Fibroblast of lung (primary cell): ENCODE measurements at places on chromosomes 7 and 10. TPM values are rescaled to one million over a fixed set of nuclear protein-coding genes. Genes with fewer than 3 reads are reported as not detected.
A peak's percentile ranks its signal among the peaks of the same experiment; 100 is the strongest.

The BHLHA15 gene
- 0.33 and 0.51 TPM in 2 replicates for total RNA-seq

The PNPLA8 gene
- total RNA-seq, result 35.7 and 36.7 TPM in 2 replicates

The DRGX gene
- total RNA-seq, result not detected in 2 replicates

The ITIH5 gene
- total RNA-seq, result 12.4 and 49.3 TPM in 2 replicates

The ITPRID1 gene
- total RNA-seq, result not detected in 2 replicates

The C7orf25 gene
- total RNA-seq, result 5.9 and 8.8 TPM in 2 replicates

- no peak for DNase-seq
Measured at GRCh38 chr10:98351831-98352402, 63.1 kb downstream of the PYROXD2 start.

DNA sequence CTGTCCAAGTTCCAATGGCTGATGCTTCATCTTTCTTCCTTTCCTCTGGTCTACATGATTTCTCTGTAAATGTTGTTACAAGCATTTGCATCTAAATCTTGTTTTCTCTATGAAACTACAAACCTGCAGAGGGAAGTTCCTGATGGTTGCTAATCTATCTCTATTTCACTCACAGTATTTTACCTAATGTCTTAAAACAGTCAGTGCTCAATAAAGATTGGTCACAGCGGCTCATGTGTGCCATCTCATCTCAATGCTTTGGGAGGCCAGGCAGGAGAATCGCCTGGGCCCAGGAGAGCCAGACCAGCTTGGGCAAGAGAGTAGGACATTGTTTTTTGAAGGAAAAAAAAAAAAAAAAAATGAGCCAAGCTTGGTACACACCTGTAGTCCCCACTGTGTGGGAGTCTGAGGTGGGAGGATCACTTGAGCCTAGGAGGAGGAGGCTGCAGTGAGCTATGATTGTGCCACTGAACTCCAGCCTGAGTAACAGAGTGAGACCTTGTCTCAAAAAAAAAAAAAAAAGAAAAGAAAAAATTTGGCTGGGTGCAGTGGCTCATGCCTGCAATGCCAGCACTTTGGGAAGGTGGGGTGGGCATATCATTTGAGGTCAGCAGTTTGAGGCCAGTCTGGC, 71.3 kb upstream of the ARMC3 start:
- DNase-seq, result no peak

DNA sequence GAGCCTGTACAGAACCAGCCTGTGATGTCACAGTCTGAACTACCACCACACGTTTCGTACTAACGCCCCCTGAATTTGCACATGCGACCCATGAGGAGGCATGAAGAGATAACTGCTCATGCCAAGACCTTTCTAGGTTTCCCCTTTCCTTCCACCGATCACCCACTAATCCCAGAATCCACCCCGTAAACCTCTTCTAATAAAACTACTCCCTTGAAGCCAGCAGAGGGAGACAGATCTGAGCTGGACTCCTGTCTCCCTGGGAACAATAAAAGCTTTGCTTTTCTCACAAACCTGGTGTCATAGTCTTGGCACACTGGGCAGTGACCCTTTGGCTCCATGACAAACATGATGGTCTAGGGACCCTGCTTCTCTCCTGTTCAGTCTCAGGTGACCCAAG, 144.5 kb downstream of the FRMD4A start:
- DNase-seq, result no peak

- no peak for DNase-seq
Measured at GRCh38 chr7:155394413-155394812, 63.5 kb upstream of the EN2 start.

DNA sequence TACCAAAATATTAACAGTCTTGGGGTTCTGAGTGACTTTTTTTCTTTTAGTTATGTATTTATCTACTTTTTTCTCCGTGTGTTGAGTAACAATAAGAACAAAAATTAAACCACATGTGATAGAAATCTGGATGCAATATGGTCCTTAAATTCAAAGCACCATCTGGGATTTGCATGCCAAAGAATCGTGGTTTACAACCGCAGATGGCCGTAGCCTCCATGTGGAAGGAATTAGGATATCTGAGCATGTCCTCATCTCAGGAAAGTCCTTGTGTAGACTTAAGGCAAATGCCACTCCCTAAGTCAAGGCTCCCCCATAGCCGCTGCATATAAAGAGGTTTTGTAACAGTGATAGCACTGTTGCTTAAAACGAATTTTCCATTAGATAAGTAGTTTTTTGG, 304.0 kb downstream of the ZEB1 start:
- DNase-seq, result peak; percentile 68

- DNase-seq, result no peak
Measured at GRCh38 chr7:104700336-104700735, 313.7 kb upstream of the KMT2E start.

DNA sequence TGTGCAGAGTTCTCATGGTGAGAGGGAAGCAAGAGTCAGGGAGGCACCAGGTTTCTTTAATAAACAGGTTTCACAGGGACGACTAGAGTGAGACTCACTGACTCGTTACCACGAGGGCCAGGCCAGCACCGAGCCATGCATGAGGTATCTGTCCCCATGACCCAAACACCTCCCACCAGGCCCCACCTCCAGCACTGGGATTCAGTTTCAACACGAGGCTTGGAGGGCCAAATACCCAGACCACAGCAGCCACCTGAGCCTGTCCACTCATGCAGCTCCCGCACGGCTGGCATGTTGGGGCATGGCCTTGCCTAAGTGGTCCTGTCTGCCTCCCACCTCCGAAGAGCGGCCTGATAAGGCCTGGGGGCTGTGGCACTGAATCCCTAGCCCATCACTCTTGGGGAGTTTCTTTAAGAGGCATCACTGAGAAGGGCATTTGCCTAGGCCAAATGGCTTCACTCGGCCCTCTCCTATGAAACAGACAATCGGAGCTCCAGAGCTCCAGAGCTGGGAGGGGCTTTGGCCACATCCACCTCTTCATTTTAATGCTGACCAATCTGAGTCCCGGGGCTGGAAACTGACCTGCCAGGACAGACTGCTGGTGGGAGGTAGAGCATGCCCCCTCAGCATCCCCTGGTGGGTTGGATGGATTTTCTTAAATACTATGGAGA, 157.8 kb downstream of the DNAJB6 start:
- DNase-seq, result no peak

DNA sequence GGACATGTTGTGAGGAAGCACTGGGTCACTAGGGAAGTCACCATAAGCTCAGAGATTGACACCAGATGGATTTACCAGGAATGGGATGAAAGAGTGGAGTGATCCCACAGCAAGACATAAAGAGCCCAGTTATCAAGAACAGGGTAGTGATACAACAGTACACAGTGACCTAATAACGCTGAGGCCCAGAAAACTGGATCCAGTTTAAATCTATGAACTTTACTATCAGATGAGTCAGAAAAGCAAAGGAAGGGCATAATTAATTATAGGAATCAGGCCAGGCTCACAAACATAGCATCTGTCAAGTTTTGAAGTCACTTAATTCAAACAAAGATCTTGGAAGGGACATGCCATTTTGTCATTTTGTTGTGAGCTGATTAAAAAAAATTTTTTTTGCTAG, 73.5 kb downstream of the LRRN3 start:
- no peak for DNase-seq

DNA sequence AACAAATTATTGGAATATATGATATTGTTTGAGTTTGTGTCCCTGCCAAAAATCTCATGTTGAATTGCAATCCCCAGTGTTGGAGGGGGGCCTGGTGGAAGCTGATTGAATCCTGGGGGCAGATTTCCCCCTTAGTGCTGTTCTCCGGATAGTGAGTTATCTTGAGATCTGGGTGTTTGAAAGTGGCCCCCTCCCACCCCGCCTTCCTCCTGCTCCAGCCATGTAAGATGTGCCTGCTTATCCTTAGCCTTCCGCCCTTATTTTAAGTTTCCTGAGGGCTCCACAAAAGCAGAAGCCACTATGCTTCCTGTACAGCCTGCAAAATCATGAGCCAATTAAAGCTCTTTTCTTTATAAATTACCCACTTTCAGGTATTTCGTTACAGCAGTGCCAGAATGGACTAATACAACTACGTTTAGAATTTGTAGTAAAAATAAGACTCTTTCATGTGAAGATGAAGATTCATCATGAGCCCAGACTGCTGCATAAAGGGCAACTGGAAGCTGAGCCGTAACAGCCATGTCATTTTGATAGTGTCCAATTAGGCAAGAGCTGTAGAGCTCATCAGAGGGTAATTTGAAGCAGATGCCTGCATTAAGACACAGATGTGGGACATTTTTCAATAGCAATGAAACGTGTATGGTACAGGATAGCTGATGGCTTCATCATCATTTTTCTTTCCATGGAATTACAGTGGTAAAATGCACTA, 1007.2 kb downstream of the REEP3 start:
- DNase-seq, result no peak

DNA sequence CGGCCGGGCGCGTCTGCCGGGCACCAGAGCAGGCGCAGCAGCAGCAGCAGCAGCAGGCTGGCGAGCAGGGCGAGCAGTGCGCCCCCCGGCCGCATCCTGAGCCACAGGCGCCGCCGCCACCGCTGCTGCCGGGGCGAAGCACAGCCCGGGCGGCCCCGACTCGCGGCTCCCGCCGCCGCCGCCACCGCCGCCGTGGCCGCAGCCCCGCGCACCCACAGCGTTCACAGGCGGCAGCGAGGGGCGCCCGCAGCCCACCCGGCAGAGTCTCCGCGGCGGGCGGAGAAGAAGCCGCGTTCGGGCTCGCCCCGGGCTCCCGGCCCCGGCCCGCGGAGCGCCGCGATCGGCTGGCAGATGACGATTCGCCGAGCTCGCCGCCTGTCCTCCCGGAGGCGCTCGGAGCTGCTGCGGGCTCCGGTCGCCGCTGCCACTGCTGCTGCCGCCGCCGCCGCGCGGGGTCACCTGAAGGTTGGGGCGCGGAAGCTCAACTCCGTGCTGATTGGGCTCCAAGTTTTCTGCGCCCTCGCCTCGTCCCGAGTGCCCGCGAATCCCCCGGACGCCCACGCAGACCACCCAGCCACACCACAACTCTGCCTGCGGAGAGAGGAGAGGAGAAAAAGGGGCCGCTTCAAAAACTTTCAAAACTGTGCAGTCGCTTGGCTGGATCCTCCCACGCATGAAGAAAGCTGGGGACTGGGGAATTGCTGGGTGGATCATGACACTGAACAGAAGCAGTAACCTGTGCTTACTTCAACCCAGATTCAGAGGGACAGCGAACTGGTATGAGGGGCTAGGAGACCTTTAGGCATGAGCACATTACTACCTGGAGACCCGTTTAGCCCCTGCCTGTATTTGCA, at the start of gene ST8SIA6:
TSS of gene ST8SIA6 (minus strand) at position 435 of the 854 bp plus-strand sequence. CDS start at position 95, 340 bp downstream.
- DNase-seq, result peak; percentile 65

GRCh38 chr10:84798312-84798711, 469.9 kb downstream of the CCSER2 start:
- DNase-seq, result no peak

DNA sequence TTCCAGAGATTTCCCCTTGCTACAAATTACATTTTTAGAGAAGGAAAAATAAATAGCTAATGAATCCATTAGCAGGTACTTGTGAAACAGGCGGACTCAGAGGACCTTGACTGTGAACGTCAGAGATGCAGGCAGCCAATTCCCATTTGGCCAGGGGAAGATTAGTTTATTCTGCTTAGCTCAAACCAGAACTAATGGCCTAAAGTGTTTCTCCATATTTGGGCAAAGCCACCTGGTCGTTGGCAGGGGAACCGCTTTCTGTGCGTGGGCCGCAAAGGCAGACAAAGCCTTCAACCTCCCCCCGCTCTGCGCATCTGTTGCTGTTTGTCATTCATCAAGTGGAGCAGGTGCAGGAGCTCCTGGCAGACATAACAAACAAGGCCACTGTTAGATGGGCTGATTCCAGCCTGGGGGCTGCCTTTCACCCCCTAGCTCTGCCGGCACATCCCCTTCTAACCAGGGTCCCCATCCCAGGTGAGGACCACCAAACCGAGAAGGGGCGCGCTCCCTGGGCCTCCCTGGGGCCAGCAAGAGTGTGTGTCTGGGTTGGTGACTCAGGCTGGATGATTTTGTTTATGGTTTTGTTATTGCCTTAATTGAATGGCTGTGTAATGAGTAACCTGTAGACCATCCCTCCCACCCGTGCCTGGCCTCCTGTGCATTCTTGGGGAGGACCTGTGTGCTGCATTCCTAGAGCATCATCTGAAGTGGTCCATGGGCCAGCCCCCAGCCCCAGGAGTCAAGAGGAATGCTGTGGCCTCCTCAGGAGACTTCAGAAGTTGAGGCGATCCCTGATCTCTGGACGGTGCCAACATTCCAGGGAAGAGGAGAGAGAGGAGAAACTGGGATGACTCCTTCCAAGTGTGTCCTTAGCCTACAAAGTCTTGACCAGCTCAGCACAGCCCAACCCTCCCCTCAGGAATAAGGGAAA, 14.5 kb upstream of the CPA1 start:
- DNase-seq, result peak; percentile 99
